ENCODE measurements at places on chromosomes 7 and 10.

- H3K4me3 ChIP-seq = no peak overlapping the region
- no peak for DNase-seq
- no peaks in the 10 kb centered on the region for H3K27me3 ChIP-seq
- no peaks in the 10 kb centered on the region for H3K4me1 ChIP-seq
- H3K27ac ChIP-seq = no peak overlapping the region
Measured at GRCh38 chr10:16195178-16195769, 241.5 kb upstream of the PTER start.

DNA sequence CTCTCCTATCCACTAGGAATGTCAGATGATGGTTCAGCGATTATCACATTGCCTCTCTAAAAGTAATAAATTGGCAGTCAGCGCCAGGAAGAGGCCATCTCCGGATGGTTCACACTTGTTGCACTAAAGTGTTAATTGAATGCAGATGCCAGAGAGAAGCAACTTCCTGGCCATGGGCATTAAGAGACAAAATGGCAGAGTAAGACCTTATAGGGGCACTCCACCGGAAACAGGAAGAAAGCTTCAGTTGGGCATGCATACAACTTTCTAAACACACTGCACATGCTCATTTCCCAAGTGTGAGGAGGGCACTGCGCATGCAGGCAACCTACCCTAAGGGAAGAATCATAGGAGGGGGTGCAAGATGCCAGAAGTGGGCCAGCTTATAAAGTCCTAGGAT, 71.7 kb upstream of the AUTS2 start:
- H3K4me1 ChIP-seq = no peaks in the 10 kb centered on the region
- no peak overlapping the region for H3K4me3 ChIP-seq
- no peak overlapping the region for H3K27ac ChIP-seq
- no peak for DNase-seq
- no peaks in the 10 kb centered on the region for H3K36me3 ChIP-seq

GRCh38 chr10:132387764-132388210, 9.2 kb upstream of the PWWP2B start:
- no peak overlapping the region for H3K27ac ChIP-seq
- no peaks in the 10 kb centered on the region for H3K36me3 ChIP-seq
- H3K27me3 ChIP-seq = no peaks in the 10 kb centered on the region
- no peak overlapping the region for H3K4me3 ChIP-seq

DNA sequence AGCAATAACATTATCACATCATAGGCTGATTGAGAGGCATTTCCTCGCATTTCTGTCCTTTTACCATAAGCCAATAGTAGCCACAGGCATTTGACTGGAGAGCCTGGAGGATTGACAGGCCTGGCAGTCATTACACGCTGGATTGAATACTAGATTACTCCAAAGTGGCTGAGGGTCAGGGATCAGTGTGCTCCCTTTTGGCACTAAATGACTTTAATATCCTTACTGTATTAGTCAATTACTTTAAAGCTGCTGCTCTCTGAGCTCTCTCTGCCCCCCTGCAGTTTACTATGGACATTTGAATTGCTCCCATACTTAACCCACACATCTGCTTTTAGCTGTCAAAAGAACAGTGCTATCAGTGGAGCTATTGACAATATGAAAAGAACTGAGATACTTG, 302.0 kb downstream of the TFEC start:
- no peak overlapping the region for H3K27ac ChIP-seq
- no peak for DNase-seq
- H3K4me3 ChIP-seq = no peak overlapping the region

- no peaks in the 10 kb centered on the region for H3K4me1 ChIP-seq
- H3K27ac ChIP-seq = no peak overlapping the region
- DNase-seq = no peak
Measured at GRCh38 chr7:122059542-122059941, 84.5 kb downstream of the AASS start.
